ENCODE measurements at places on chromosomes 13 and 19.

GRCh38 chr19:13076787-13077186 is 25.9 kb downstream of the LYL1 start:
- no peak for DNase-seq

DNA sequence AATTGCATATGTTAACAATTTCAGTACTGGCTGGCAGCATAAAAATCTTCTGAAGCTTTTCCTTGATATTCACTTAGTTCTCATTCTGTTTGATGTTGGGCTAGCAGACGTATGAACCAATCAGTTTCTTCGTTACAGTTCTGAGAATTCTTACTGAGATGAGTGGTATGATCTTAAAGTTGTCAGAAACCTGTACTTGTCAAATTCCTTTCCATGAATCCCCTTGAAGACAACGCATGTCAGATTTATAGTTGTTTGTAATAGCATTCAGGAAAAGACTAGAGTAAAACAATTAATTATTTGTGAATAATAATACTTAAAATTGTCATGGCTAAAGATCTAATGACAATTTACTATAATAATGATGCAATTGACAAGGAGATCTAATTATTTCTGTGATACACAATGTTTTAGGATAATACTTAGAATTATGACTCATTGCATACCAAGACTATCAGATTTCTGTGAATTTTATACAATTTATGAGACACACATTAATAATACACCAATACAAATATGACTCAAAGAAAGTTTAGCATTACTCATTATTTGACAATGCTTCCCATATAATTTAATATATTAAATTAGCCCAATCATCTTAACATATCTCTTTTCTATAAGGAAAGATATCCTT is 447.2 kb downstream of the RFC3 start:
- DNase-seq = no peak

GRCh38 chr19:12840091-12841079 is 2.1 kb downstream of the MAST1 start:
- no peak for DNase-seq

GRCh38 chr13:106407338-106407737 is 128.1 kb downstream of the EFNB2 start:
- no peak for DNase-seq

GRCh38 chr19:18379803-18380747 is 5.9 kb upstream of the GDF15 start:
- DNase-seq = no peak

DNA sequence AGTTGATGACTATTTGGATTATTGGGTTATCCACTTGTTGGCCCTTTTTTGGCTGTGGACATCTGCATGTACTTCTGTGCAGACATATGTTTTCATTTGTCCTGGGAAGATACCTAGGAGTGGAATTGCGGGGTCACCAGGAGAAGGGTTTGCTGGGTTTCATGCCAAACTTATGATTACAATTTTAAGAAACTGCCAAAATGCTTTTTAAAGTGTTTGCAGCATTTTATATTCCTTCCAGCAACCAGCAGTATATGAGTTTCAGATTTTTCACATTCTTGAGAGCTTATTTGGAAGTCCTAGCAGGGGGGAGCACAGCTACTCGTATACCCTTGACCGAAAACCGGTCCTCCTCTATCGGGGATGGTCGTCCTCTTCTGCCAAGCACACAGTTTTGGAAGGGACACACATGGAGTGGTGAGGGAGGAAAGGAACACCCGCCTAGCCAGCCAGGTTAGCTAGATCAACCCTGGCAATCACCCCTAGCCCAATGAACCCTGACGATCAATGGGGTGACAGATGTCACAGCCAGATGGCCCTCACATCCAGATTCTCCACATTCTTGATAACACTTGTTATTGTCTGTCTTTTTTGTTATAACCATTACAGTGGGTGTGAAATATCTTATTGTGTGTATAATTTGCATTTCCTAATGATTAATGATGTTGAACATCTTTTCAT is 26.7 kb upstream of the RNF113B start:
- DNase-seq = no peak

- DNase-seq = no peak
These were observed 27.7 kb upstream of the DOCK9 start for GRCh38 chr13:99005609-99006008.
